ENCODE measurements at places on chromosomes 2 and 18. TPM values are rescaled to one million over a fixed set of nuclear protein-coding genes. Genes with fewer than 3 reads are reported as not detected.

FZD7 gene
- total RNA-seq: 0.94 TPM

DNA sequence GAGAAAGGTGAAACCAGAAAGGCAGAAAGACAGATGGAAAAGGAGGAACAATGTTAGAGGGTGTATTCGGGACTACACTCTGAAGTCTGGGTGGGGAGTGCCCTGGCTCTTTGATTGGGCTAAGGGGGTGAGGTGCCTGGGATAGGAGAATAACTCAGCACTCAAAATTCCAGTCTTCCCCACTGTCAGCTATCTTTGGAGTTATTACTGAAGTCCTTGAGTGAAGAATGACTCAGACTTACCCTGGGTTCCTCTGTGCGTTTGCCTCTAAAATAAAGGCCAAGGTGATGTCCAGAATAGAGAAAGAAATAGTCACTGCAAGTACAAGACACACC, 151.8 kb upstream of the SERPINE2 start:
- no peak for DNase-seq

- DNase-seq: no peak
Measured at GRCh38 chr2:191611614-191612013, 66.3 kb upstream of the NABP1 start.

DNA sequence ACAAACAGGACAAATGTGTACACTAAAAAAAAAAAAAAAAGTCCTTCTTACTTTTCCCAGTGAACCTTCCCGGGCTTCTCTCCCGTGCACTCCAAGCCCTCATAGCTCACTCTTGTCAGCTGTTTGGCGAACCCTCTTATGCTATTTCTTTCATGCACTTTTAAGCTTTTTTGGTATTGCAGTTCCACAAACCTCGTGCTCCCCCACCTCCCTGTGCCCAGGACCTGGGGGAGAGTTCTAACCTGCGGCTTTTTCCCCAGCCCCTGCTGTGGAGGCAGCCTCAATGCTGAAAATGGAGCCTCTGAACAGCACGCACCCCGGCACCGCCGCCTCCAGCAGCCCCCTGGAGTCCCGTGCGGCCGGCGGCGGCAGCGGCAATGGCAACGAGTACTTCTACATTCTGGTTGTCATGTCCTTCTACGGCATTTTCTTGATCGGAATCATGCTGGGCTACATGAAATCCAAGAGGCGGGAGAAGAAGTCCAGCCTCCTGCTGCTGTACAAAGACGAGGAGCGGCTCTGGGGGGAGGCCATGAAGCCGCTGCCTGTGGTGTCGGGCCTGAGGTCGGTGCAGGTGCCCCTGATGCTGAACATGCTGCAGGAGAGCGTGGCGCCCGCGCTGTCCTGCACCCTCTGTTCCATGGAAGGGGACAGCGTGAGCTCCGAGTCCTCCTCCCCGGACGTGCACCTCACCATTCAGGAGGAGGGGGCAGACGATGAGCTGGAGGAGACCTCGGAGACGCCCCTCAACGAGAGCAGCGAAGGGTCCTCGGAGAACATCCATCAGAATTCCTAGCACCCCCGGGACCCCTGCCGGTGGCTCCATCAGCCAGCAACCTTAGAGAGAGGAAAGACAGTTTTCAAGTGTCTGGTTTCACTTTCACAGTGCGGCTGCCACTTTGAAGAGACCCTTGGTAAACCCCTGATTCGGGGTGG, 826 bp downstream of the KCNE4 start:
- DNase-seq: no peak

TUBA3D gene
- not detected for total RNA-seq

GRCh38 chr18:22164337-22165048, 4.9 kb upstream of the GATA6 start:
- no peak for DNase-seq

- no peak for DNase-seq
Measured at GRCh38 chr18:58302811-58303210, 258.8 kb downstream of the NEDD4L start.

DNA sequence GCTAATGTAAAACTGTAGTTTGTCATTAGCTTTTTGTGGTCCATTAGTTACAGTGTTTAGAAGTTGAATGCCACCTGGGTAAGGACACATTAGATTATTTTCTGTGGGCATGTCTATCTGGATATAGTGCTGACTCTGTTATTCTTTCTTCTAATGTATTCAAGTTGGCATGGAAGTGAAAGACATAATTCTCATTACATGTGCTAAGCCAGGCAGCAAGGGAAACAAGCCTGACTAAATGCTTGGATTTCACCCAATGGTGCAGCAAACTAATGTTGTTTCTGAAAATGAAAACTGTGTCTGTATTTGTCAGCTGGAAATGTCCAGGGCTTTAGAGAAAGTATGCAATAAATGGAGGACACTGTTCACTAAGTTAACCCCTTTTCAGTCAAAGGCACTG, 100.7 kb downstream of the NUP35 start:
- DNase-seq: no peak

- no peak for DNase-seq
Measured at GRCh38 chr2:179017773-179018357, 32.1 kb downstream of the CCDC141 start.

- no peak for DNase-seq
Measured at GRCh38 chr18:74745633-74746403, 148.1 kb downstream of the ZNF407 start.

DNA sequence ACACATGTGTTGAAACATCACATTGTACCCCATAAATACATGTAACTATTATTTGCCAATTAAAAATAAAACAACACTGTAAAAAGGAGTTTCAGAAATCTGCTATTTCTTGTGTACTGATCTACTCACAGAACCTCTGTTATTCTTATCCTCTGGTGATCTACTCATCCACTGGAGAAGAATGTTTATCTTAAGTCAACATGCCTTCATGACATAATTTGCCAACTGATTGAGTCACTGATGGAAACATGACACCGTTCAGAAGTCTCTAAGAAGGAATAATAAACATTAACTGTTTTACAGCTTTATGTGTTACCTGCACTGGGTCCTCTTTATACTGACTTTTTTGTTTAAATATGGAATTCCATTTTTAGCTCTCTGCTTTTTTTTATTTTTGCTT, 555.2 kb downstream of the DCDC2C start:
- DNase-seq: no peak

DDX18 gene
- 120 TPM for total RNA-seq

FSIP2 gene
- total RNA-seq: 0.36 TPM

DNA sequence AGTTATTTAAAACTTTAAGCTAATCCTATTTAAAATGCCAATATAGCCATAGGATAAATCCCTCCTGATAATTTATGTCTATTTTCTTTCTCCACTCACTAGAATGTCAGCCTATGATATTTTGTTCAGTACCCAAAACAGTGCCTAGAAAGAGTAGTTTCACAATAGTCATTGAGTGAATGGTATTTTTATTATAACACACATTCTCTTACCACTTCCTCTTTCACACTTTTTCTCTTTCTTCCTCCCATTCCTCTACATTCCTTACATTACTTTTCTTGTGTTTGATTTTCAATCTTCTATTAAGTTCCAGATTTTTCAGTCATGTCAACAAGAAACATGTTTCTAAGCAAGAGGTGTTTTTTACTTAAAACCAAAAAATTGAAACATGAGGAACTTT, 327.6 kb upstream of the UBE2E3 start:
- DNase-seq: no peak

DNA sequence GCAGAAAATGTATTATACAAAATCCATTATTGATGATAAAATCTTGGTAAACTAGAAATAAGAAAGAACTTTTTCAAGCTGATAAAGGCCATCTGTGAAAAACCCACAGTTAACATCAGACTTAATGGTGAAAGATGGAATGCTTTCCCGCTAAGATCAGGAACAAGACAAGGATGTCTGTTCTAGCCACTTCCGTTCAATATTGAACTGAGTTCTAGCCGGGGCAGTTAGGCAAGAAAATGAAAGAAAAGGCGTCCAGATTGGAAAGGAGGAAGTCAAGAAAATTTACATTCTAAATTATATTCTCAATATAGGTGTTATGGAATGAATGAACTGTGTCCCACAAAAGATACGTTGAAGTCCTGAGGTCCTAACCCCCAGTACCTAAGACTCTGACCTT, 39.1 kb upstream of the DTNB start:
- DNase-seq: no peak

GRCh38 chr2:160509016-160509415, 15.4 kb upstream of the RBMS1 start:
- DNase-seq: no peak

GRCh38 chr2:164933671-164934189, 21.6 kb downstream of the SLC38A11 start:
- no peak for DNase-seq

HDAC4 gene
- total RNA-seq: 31.7 TPM

DNA sequence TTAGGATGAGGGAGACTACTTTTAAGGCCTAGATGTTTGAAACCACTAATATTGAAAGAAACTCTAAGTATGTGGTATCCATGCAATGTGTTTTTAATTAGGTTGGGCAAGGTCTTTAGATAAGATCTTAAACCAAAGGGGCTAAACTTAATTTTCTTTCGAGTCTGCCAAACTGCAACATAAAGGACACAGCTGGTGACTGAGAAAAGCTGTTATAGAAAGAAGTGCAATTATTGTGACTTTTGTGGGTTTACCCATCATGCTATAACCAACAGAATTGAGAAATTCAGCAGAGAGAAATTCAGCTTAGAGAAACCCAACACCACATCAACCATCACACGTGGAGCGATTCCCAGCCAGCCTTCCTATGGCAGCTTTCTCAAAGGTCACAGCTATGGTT, 119.5 kb upstream of the LMAN1 start:
- DNase-seq: no peak

GRCh38 chr2:110789706-110790105, 57.3 kb downstream of the ACOXL start:
- DNase-seq: no peak

HDLBP gene
- 133 TPM for total RNA-seq

AFF3 gene
- total RNA-seq: 11.9 TPM

DNA sequence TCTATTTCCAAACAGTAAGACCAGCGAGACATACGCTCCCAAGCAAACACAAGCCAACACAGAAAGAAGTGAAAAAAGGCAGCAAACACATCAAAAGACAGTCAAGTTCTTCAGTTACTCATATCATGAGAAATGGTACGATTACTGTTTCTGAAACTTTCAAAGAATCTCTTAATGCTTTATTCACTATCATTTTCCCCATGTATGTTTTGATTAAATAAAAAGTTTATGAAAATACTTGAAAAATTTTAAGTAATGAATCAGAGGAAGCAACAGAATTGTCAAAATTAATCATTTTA, 114.9 kb downstream of the HDAC4 start:
- DNase-seq: no peak

XDH gene
- not detected for total RNA-seq

DNA sequence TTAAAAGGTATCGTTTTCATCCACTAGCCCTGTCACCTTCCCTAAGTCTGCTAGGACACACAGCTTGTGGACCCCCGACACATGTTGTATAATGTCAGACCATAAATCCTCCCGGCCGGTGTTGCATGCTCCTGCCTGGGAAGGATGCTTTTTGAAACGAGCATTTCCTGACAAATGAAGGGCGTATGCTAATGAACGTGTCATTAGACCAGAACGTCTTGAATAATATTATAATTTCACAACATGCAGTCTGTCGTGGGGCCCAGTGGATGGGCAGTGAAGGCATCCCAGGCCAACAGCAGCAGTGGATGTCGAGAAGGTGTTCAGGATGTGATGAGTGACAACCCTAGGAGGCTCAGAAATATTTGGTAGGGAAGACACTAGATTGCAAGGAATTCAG, 7.5 kb downstream of the CHRNA1 start:
- DNase-seq: no peak

GRCh38 chr2:170221317-170222288, 43.7 kb downstream of the MYO3B start:
- no peak for DNase-seq

- no peak for DNase-seq
Measured at GRCh38 chr2:219681694-219682300, 54.4 kb downstream of the SLC4A3 start.

GRCh38 chr2:9508931-9509330, 34.6 kb downstream of the IAH1 start:
- no peak for DNase-seq

- no peak for DNase-seq
Measured at GRCh38 chr2:207282916-207283315, 117.2 kb upstream of the KLF7 start.

GRCh38 chr2:123179526-123179925, 845.6 kb upstream of the CNTNAP5 start:
- DNase-seq: no peak

DNA sequence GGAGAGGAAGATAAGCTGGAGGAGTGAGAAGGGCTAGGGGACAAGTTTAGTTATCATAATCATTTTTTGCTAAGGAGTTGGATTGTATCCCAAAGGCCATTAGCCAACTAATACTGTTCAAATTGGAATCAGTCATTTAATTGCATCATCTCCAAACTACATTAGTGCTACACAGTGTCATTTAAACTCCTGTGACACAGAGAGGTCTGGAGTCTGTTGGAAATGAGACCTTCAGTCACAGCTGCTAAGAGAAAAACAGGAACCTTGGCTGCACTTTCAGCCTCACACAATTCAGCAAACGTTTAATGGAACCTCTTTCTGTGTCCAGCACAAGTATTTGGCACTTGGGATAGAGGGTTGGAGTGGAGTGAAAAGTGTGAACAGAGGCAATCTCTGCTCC, 175.5 kb upstream of the MGAT5 start:
- DNase-seq: no peak

GRCh38 chr18:79884963-79885728, 66.3 kb downstream of the SLC66A2 start:
- DNase-seq: no peak

- no peak for DNase-seq
Measured at GRCh38 chr2:230582851-230583283, 129.8 kb upstream of the CAB39 start.
